ENCODE measurements at places on chromosomes 3 and 15.

DNA sequence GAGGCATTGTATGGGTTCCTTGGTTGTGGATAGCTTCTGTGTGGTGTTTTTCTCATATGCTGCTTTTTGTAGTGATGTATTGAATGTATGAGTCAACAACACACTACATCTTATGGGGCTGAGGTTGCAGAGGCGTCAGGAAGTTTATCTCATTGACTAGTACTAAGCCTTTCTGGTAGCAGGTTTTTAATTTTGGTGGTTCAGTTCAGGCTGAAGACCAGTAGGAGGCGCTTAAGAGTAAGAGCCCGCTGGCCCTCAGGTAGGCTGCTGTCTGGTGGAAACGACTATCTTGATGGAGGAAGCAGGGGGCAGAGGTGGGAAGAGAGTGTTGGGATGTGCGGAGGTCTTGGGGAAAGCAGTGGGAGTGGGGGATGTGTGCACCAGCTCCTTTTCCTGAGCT is 62.4 kb downstream of the RTP4 start:
- DNase-seq = no peak

DNA sequence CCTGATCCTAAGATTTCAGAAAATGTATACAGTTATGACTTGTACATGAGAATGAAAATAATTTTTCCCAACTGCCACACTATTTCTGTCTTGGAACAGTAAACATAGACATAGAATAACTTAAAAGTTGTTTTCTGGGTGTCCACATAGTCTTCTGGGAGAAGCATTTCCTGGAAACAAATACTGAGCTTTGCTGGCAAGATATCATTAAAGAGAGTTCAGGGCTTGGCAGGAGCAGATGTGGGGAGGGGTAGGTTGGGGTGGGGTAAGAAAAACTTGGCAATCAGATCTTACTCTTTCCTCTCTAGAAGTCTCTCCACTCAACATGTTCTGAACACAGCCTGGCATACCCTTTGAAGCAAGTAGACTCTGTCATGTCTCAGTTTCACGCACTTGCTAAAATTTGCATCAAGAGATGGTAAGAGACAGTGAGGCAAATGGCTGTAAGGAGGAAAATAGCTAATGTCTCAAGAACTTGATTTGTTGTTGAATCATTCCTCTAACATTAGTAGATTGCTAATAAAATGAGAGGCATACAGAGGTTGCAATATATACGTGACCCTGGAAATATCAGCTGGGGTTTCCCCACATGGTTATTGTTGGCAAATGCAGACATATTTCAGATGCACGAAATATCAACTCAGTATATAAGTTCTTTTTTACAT is 27.3 kb upstream of the ABI3BP start:
- peak; percentile 83 for DNase-seq

DNA sequence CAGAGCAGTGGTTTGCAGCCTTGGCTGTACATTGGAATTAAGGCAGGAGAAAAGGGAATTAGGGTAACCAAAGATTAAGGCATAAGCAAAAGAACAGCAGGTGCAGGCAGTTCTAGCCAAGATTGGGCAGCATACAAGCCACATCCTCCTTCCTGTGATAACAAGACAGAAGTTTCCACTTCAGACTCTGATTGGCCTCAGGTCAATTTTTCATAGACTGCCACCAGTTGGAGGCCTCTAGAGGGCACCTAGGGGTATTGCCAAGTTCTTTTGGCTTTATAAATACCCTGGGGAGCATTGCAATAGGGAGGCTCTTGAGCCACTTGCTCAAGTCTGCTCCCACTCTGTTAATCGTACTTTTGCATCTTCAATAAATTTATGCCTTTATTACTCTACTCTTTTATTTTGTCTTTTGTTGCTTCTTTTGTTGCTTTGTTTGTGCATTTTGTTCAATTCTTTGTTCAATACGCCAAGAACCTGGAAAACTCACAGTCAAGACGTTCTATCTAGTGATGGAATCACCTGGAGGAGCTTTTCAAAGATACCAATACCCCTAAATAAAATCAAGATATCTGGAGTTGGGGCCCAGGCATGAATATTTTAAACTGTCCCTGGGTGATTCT is 32.2 kb upstream of the FMN1 start:
- peak; percentile 39 for DNase-seq

- no peak for DNase-seq
These were observed 4.1 kb upstream of the AMOTL2 start for GRCh38 chr3:134378384-134378783.

DNA sequence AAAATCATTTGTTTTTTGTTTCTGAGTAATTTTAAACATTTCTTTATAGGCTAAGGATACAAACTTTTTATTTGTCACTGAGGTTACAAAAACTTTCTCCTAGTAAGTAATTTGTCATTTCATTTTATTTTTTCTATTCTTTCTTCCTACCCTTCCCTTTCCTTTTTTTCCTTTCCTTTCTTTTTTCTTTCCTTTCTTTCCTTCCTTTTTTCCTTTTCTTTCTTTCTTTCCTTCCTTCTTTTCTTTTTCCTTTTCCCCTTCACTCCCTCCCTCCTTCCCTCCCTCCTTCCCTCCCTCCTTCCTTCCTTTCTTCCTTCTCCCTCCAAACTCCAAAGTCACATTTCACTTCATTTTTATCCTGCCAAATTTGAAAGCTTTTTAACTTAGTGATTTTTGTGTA is 115.1 kb upstream of the FAN1 start:
- no peak for DNase-seq

- DNase-seq = peak; percentile 61
These were observed 12.3 kb downstream of the P2RY12 start for GRCh38 chr3:151372063-151372820.

- DNase-seq = no peak
These were observed 14.1 kb downstream of the MRPS22 start for GRCh38 chr3:139357899-139358298.

DNA sequence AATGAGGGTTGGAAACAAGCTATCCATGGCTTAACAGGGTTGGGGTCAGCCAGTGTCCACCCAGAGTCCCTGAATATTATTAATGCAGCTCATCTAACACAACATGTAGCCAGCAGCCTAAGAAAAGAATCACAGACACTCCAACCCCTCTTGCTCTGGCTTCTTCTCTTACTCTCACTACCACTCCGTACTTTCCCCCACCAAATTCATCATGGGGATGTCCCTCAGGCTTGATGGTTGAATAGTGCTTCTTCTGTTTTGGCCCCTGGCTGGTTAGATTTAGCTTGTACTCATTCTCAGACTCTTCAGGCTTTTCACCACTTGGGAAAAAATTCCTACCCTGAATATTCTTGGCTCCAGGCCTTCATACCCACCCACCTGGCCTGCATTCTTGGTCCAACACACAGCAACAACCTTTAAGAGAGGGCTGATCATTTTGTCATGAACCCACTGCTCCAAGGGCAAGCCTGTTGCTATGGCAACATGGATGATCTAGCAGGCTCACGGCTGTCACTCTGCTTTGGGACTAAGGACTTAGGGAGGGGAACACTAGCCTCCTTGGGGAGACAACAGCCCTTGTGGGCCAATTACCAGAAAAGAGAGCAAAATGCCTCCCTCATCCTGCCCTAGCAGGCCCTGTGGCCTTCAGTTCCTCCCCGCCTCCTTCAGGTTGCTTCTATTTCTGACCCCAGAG is 9.4 kb upstream of the MED12L start:
- no peak for DNase-seq

GRCh38 chr3:152331018-152331541 is 62.4 kb downstream of the MBNL1 start:
- peak; percentile 92 for DNase-seq

DNA sequence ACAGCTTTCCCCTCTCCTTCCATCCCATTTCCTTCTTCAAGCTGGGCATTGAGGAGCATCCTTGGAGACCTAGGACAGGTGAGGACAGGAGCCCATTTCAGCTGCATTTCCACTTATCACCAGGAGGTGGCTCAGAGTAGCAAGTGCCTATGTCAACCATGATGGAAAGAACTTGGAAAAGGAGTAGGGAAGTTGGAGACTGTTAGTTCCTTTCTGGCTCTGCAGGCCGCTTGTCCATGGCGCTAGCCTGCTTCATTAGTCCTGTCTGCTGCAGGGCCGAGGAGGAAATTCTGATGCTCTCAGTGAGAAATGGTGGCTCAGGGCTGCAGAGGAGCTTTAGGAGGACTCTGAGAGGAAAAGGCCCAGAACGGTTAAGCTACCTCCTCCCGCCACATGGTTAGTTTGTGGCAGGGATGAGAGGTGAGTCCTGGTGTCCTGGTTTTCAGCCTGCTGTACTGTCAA is 7.0 kb upstream of the CD276 start:
- DNase-seq = peak; percentile 58

GRCh38 chr3:113232342-113232741 is 21.0 kb downstream of the BOC start:
- DNase-seq = no peak

DNA sequence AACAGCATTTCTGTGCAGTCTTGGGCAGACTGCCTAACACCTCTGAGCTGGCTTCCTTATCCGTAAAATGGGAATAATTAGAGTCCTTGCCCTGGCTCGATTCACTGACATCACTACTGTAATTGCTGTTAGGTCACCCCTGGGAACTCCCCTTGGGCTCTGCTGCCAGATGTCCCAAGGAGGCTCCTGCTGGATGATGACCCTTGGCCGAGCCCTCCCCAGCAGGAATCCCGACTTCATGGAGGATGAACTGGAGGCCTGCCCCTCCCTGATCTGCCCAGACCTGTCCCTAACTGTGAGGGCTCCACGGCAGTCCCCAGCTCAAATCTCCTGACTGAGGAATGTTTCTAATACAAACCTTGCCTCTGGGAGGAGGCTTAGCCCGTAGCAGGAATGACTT is 18.0 kb downstream of the ESYT3 start:
- DNase-seq = no peak

DNA sequence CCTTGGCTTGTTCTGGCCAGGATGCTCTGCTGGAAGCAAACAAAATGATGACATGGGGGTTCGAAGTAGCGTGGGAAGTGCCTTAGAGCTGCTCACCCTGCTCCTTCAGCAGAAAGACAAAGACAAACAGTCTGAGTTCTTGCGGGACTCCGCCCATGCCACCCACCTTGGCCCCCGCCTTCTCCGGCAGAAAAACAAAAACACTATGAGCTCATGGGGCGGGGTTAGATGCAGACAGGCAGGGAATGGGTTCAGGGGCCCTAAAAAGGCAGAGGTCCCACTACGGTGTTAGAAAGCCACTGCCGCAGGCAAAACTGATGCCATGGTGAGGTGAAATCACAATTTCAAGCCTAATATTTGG is 9.7 kb upstream of the NCKIPSD start:
- DNase-seq = peak; percentile 66

GRCh38 chr3:46874430-46874829 is 3.1 kb upstream of the PTH1R start:
- DNase-seq = peak; percentile 51

GRCh38 chr3:117660941-117661817 is 951.6 kb downstream of the TUSC7 start:
- DNase-seq = peak; percentile 82

DNA sequence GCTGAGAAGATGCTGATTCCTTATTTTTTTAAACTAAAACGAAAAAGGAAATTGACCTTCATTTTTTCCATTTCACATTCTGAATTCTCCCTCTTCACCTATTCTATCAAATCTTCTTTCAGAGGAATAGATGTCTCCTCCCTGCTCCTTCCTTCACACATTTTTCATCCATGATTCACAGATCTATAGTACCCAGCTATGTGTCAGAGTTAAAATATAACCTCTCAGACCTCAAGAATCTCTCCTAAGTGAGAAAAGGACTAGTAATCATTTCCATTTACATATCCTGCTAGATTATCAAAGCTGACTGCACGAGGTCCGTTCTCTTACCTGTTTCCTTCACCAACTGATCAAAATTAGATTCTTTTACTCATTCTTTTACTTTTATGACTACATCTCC is 1297.6 kb upstream of the ALCAM start:
- DNase-seq = peak; percentile 66

DNA sequence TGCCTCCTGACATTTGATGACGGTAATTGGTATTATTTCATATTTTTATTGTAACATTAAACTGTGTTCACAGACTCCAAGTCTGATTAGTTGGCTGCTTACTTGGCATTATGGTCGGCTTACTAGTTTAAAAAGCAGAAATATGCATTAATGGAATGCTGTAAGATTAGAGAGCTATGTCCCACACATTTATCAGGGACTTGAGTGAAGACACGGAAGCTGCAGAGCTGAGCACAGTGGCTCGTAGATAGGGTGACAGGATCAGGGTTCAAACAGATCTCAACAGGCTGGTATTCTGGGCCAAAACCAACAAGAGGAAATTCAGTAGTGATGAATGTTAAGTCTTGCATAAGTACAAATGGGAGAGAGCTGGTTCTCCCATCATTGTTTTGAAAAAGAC is 113.8 kb downstream of the ADAMTSL3 start:
- peak; percentile 36 for DNase-seq

GRCh38 chr3:126573492-126574117 is 14.9 kb upstream of the C3orf22 start:
- no peak for DNase-seq

DNA sequence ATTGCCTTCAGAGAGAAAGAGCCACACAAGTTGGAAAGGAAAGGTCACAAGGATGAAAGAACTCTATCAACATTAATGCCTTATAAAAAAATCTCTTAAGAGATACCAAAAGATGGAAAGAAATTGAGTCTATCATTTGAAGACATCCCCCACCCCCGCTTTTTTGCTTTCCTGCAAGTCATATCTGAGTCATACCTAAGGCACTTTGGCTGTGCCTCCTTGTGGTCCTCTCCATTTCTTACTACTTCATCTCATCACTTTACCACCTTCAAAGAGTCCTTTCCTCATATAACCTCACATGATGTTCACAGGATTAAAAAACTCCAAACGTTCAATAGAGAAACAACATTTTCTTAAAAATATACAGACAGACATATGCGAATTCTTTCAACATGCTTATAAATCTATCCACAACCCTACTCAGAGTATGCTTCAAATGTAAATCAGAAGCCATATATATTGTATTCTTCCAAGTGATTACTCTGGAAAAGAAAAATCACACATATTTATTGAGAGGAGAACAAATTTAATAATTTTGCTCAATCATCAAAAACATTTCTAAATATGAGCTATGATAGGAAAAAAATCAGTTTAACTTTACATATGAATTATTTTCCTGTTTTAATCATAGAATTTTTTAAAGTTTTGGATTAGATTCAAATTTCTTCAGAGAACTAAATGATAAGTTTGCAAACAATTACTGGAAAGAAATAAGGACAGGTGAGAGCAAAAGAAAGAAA is 1003.9 kb upstream of the CFAP20DC start:
- DNase-seq = peak; percentile 73

GRCh38 chr15:23854203-23854911 is 167.3 kb upstream of the NDN start:
- no peak for DNase-seq

GRCh38 chr3:50375258-50375931 is 16.1 kb upstream of the TMEM115 start:
- DNase-seq = no peak

GRCh38 chr3:11230125-11230524 is 42.1 kb upstream of the ATG7 start:
- DNase-seq = no peak

DNA sequence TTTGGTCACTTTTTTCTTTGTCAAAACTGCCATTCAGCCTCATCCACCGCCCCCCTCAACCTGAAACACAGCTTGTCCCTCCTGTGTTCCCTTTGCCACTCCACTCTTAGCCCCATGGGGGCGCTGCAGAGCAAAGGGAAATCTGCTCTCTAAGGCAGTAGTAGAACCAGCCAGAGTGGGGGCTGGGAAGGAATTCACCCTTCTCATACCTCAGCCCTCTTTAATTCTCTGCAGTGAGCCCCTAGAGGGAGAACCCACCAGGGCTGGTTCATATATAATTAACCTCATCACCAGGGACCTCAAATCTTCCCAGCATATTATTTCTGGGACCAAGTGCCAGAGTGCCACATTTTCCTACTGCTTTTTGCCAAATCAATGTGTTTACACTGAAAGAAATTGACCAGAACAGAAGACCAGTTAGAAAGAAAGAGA is 2.8 kb upstream of the BCL6 start:
- DNase-seq = peak; percentile 85

GRCh38 chr3:141690431-141691072 is 47.5 kb upstream of the RNF7 start:
- no peak for DNase-seq

Measured in fibroblast of skin of back (primary cell).